ENCODE measurements at places on chromosomes 7 and 10.
A peak's percentile ranks its signal among the peaks of the same experiment; 100 is the strongest.

GRCh38 chr10:33233221-33233620 lies 101.2 kb downstream of the NRP1 start:
- no peak for DNase-seq

- DNase-seq = no peak
Observed at GRCh38 chr10:36388166-36388565, 737.2 kb upstream of the ANKRD30A start.

- DNase-seq = peak; percentile 70
Observed at GRCh38 chr10:7121154-7121797, 289.6 kb downstream of the SFMBT2 start.

DNA sequence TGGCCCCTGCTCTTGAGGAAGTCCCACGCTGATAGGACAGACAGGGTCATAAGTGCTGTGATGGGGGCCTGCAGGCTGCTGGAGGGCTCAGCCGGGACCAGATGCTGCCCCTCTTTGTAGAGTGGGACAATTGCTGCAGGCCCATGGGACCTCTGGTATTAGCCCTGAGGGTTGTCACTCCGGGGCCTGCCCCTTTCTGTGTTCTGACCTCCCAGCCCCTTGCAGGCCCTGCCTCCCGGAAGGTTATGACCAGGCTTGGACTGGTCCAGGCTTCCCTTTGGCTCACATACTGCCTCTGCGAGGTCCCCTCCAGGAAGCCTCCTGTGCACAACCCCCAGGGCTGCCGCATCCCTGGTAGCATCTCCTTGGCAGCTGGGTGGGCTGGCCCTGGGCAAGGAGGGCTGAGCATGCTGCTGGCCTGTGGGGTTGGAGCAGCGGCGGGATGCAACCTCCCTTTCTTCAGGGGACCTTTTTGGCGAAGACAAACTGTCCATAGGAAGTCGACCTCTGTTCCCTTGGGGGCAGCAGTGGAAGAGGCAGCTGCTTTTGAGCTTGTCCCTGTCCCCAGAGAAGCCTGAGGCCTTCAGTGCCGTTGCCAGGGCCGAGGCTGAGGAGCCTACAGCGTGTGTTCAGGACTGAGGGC lies 8.8 kb downstream of the LIMK1 start:
- no peak for DNase-seq

DNA sequence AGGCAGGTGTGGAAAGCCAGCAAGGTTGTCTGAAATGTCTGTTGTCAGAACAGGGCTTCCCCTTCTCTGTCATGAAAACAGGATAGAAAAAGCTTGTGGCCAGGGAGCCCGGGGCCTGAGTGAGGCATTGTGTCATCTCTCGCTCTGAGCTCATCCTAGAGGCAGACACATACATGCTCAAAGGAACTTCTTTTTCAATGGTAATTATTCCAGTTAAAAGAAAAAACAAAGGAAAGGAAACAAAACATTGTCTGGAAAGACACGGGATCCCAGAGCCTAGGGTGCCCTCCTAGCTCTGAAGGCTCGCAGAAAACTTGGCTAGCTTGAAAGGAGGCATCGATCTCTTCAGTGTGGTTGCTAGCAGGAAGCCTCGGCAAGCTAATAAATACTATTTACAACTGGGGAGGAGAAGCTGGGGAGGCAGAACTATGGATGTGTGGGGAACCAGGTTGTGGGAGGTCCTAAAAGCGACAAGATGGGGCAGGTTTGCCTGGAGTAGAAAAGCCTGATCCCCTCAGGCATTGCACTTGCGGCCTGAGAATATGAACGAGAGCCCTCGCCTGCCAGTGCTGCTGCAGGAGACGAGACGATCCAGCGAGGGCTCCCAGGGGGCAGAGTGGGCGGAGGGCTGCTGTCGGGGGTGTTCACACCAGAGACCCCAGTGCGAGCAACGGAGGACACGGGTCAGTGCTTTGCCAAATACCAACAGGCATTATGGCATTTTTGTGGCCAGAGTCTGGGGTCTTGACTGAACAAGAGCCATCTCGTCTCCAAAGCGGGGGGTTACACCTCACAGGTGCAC lies 32.8 kb upstream of the DGKI start:
- no peak for DNase-seq

DNA sequence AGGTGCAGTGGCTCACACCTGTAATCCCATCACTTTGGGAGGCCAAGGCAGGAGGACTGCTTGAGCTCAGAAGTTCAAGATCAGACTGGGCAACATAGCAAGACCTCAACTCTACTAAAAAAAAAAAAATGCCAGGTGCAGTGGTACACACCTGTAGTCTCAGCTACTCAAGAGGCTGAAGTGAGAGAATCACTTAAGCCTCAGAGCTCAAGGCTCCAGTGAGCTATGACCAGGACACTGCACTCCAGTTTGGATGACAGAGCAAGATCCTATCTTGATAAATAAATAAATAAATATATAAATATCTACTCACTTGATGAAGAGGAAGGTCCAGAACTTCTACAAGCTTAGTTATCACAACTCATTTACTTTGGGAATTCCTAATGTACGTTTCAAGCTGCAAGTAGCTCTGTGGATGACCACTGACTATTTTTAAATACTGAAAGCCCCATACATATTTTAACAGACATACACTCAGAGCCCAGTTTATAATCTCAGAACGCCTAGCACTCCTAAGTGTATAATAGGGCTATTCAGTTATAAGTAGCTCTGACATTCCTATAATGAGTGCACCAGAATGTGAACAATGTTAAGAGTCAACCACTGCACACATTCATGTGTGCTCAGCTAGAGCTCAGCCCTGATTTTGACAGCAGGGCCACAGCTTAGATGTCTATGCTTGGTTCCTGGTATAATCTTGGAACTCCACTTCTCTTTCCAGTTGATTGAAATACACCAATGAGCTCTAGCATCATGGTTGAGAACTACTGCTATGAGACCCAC lies 119.1 kb downstream of the CUBN start:
- no peak for DNase-seq

GRCh38 chr7:112708236-112708635 lies 82.0 kb downstream of the TMEM168 start:
- DNase-seq = no peak

- no peak for DNase-seq
Observed at GRCh38 chr10:102269017-102269416, 23.7 kb downstream of the GBF1 start.

GRCh38 chr7:93062599-93062998 lies 55.2 kb downstream of the SAMD9 start:
- no peak for DNase-seq

GRCh38 chr7:103762065-103762760 lies 227.2 kb downstream of the RELN start:
- DNase-seq = no peak

- no peak for DNase-seq
Observed at GRCh38 chr10:65898055-65898454, 1027.8 kb upstream of the LRRTM3 start.

DNA sequence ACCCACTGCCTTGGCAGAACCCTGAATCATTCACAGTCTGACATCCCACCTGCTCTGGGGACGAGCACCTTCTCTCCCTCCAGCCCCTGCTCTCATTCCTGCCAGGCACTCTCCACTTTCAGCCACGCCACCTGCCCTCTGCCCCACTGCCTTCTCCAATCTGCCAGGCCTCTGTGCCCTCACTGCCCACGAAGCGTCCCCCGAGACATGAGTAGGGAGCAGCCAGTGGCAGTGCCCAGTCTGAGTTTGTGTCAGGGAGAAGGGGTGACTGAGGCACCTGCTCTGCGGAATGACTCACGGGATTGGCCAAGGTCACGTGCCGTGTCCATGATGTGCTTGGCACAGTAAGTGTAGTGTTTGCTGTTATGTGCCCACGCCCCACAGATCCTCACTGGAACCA lies 215.2 kb upstream of the PPP2R2D start:
- DNase-seq = no peak

- no peak for DNase-seq
Observed at GRCh38 chr10:23081891-23082290, 13.5 kb upstream of the MSRB2 start.

DNA sequence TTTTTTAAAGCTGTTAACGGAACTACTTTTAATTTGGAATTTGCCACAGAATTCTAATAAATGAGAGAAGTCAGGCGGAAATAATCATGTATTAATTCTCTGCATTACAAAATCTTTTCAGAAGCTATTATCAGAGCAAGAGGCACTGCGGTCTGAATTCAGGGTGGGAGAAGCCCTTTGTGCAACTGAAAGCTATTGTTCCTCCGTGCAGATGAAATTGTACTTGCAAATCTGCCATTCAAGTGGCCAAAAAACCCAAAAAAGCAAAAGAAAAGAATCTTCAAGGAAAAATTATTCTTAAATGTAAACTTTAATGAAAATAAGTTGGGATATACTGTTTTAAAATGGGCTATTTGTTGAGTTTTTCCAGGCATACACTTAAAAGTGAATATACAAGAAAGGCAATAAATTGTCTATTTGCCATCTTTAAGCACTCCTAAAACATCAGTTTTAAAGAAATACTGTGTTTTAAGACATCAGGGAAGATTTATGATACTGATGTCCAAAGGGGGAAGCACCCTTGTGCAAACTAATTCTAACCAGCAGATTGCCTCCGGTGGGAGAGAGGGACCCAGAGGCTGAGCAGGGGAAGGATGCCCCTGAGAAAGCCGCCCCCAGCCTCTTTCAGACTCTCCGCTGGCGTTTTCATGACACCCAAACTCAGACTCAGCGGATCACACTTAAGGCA lies 351.2 kb downstream of the DNAJB6 start:
- DNase-seq = no peak

GRCh38 chr10:50613150-50613549 lies 10.6 kb downstream of the SGMS1 start:
- DNase-seq = no peak

GRCh38 chr7:152956006-152956405 lies 196.5 kb downstream of the ACTR3B start:
- DNase-seq = no peak

Measured in posterior cingulate gyrus (tissue), 11 donors.